ENCODE measurements at places on chromosomes 7 and 10. TPM values are rescaled to one million over a fixed set of nuclear protein-coding genes. Genes with fewer than 3 reads are reported as not detected.

GRCh38 chr7:111771638-111772037 is 209.3 kb upstream of the IMMP2L start:
- no peak overlapping the region for H3K4me3 ChIP-seq
- H3K36me3 ChIP-seq: no peaks in the 10 kb centered on the region
- no peak for DNase-seq
- no peak overlapping the region for H3K27ac ChIP-seq
- no peaks in the 10 kb centered on the region for H3K4me1 ChIP-seq
- no peaks in the 10 kb centered on the region for H3K27me3 ChIP-seq

DNA sequence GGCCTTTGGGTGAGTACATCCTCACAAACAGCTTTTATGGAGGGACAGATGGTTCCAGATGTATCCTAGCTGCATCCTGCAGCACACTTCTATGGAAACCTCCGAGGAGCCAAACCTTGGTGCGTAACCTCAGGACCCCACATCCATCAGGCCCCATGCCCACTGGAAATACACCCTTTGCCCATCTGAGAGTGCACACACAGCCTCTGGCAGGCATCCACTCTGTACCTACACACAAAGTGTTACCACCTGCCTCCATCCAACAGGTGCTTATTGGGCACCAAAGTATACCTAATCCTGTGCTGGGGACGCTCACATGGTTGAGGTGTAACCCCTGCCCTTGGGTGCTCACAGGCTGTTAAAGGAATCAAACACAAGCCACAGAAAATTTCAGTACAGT is 117.9 kb downstream of the ADCY1 start:
- no peak for DNase-seq
- no peaks in the 10 kb centered on the region for H3K27me3 ChIP-seq
- no peak overlapping the region for H3K4me3 ChIP-seq
- no peak overlapping the region for H3K27ac ChIP-seq
- H3K36me3 ChIP-seq: no peaks in the 10 kb centered on the region

DNA sequence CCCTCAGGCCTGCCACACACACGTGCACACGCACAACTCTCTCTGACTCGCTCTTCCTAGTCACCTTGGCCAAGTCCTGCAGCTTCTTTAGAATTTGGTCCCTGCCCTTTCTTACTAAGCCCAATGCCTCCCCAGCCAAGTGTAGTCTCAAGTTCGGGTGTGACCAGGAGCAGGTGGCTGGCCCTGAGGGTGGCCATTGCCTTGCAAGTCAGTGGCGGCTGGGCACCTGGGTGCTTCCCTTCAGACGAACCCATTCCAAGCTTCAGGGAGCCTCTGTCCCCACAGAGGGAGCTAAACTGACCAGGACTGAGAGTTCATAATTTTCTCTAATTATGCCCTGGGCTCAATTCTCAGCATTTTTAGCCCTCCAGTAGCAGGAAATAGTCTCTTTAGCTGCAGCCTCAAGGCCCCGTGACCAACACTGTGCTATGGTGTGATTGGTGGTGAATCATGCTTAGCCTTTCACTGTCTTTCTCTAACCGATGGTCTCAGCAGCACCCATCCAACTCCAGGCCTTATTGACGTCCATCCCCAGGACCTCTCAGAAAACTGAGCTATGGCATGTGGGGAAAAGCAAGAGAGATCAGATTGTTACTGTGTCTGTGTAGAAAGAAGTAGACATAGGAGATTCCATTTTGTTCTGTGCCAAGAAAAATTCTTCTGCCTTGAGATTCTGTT is 34.7 kb upstream of the FXYD4 start:
- H3K4me3 ChIP-seq: no peak overlapping the region
- no peak for DNase-seq
- no peaks in the 10 kb centered on the region for H3K4me1 ChIP-seq

DNA sequence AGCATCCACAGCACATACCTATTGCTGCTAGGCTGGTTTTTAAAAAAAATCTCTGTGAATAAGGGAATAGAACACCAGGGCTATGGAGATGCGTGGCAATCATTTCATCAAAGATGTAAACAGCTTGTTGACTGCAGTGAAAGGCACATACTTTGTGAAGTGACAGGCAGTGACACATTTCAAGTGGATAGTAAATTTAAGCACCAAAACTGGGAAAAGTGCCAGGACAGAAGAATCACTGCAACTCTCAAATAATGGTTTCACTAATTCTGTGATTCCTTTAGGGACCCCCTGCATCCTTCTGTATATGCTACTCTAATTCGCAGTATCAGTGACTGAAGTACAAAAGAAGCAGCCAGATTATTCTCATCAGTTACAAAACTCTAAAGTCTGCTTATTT is 145.2 kb upstream of the KLF14 start:
- H3K4me3 ChIP-seq: no peak overlapping the region
- H3K4me1 ChIP-seq: peaks cover 5% of the 10 kb centered on the region
- no peak overlapping the region for H3K27ac ChIP-seq
- no peak for DNase-seq

GRCh38 chr7:134372858-134373257 is 56.1 kb upstream of the SLC35B4 start:
- no peak for DNase-seq
- no peak overlapping the region for H3K27ac ChIP-seq
- H3K27me3 ChIP-seq: no peaks in the 10 kb centered on the region

- no peaks in the 10 kb centered on the region for H3K27me3 ChIP-seq
- no peak overlapping the region for H3K4me3 ChIP-seq
- no peak overlapping the region for H3K27ac ChIP-seq
- H3K36me3 ChIP-seq: no peaks in the 10 kb centered on the region
- H3K4me1 ChIP-seq: no peaks in the 10 kb centered on the region
Measured at GRCh38 chr7:142088022-142088714, 23.4 kb upstream of the MGAM2 start.

DNA sequence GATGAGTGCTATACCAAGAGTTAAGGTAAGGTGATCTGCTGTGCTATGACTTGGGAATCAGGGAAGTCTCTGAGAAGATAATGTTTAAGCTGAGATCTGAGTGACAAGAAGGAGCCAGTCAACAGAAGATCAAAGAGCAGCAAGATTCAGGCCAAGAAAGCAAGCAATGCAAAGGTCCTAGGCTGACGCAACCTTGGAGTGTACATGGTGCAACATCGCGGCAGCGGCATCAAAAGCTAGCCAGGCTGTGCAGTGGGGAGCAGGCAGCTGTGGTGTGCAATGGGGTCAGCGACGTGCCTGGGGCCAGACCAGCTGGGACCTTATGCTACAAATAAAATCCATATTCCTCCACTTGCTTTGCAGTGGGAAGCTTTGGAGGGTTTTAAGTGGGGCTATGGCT is 324.1 kb downstream of the LRMDA start:
- no peaks in the 10 kb centered on the region for H3K36me3 ChIP-seq
- no peak for DNase-seq
- no peaks in the 10 kb centered on the region for H3K27me3 ChIP-seq
- no peak overlapping the region for H3K4me3 ChIP-seq
- no peaks in the 10 kb centered on the region for H3K4me1 ChIP-seq
- H3K27ac ChIP-seq: no peak overlapping the region

GRCh38 chr7:136386876-136387275 is 409.7 kb upstream of the MTPN start:
- no peak overlapping the region for H3K4me3 ChIP-seq
- H3K27me3 ChIP-seq: no peaks in the 10 kb centered on the region
- no peak overlapping the region for H3K27ac ChIP-seq
- H3K36me3 ChIP-seq: no peaks in the 10 kb centered on the region
- no peaks in the 10 kb centered on the region for H3K4me1 ChIP-seq
- no peak for DNase-seq

- H3K4me1 ChIP-seq: no peaks in the 10 kb centered on the region
- no peak overlapping the region for H3K27ac ChIP-seq
- DNase-seq: no peak
- H3K4me3 ChIP-seq: no peak overlapping the region
Measured at GRCh38 chr10:71338728-71339495, 19.9 kb downstream of the SLC29A3 start.

- no peaks in the 10 kb centered on the region for H3K27me3 ChIP-seq
- no peak overlapping the region for H3K4me3 ChIP-seq
- no peak overlapping the region for H3K27ac ChIP-seq
- no peaks in the 10 kb centered on the region for H3K4me1 ChIP-seq
- peak; percentile 20 for DNase-seq
Measured at GRCh38 chr10:16853201-16853600, 36.0 kb upstream of the RSU1 start.

GRCh38 chr10:44818701-44819127 is 92.4 kb upstream of the TMEM72 start:
- no peaks in the 10 kb centered on the region for H3K36me3 ChIP-seq
- peaks cover 2% of the 10 kb centered on the region for H3K27me3 ChIP-seq
- H3K4me3 ChIP-seq: no peak overlapping the region
- H3K27ac ChIP-seq: no peak overlapping the region

GRCh38 chr10:106768204-106768603 is 396.3 kb downstream of the SORCS1 start:
- no peaks in the 10 kb centered on the region for H3K27me3 ChIP-seq
- no peak overlapping the region for H3K27ac ChIP-seq
- H3K4me1 ChIP-seq: no peaks in the 10 kb centered on the region
- no peak for DNase-seq

DNA sequence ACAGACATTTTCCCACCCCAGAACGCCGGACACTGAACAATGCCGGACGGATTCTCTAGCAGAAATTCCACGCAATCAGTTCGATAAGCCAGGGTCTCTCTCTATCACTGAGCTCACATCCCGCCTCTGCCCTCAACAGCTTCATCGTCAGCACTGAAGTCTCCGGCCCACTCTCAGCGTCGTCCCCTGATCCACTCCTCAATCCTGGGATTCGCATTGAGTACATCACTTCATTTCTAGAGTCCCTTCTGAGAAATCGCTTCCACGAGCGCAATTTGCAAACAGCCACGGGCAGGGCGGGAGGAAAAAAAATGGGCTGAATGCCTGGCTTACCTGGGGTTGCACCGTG is 365 bp downstream of the YME1L1 start:
- H3K4me1 ChIP-seq: peaks cover 7% of the 10 kb centered on the region
- H3K36me3 ChIP-seq: peaks cover 6% of the 10 kb centered on the region
- H3K27ac ChIP-seq: peak overlapping the region; percentile 99
- H3K4me3 ChIP-seq: peak overlapping the region; percentile 84
- H3K27me3 ChIP-seq: no peaks in the 10 kb centered on the region

- H3K27me3 ChIP-seq: no peaks in the 10 kb centered on the region
- peak overlapping the region; percentile 88 for H3K27ac ChIP-seq
- H3K4me1 ChIP-seq: peaks cover 27% of the 10 kb centered on the region
- H3K36me3 ChIP-seq: peaks cover 9% of the 10 kb centered on the region
Measured at GRCh38 chr10:45000138-45000751, 478 bp upstream of the ZNF22 start.

DNA sequence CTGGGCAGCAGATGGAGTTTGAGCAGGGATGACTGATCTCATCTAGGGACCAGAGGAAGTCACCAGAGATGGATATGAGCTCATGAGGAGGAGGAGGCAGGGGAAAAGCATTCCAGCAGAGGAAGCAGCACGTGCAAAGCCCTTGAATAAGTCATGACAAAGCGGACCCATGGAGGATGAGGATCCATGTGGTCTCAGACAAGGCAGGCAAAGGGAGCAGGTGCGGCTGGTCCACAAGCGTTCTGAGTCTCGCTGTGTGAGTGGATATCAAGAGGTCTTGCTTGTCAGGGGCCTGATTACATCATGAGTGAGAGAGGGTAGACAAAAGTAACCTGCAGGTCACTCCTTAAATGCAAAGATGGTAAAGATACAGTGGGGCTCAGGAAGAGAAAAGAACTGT is 307.6 kb downstream of the GRID1 start:
- H3K36me3 ChIP-seq: no peaks in the 10 kb centered on the region
- no peaks in the 10 kb centered on the region for H3K27me3 ChIP-seq
- no peak overlapping the region for H3K27ac ChIP-seq
- DNase-seq: no peak
- no peak overlapping the region for H3K4me3 ChIP-seq
- H3K4me1 ChIP-seq: no peaks in the 10 kb centered on the region

DNA sequence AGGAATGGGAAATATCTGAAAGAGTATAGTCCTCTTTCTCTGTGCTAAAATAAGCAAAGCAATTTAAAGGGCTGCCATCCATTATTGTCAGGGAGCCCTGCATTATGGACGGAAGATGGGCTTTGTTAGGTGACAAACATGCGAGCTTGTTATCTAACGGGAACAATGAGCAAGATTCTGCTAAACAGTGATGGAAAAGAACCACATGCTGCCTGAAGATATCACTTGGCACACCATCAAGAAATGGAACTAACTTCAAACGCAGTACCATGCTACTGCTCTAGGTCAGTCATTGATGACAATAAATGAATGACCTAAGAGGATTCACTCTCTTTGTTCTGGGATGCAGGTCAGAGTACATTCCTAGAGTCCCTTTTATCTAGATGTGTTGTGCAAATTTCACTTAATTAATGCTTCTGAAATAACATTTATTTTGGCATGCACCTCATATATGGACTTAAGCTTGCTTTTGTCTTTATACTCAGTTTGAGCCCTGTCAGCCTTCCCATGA is 175.7 kb upstream of the PTN start:
- no peak overlapping the region for H3K27ac ChIP-seq
- no peak for DNase-seq
- no peaks in the 10 kb centered on the region for H3K27me3 ChIP-seq
- H3K4me3 ChIP-seq: no peak overlapping the region

GRCh38 chr10:45433716-45434469 is 59.9 kb downstream of the ALOX5 start:
- no peak for DNase-seq
- H3K36me3 ChIP-seq: no peaks in the 10 kb centered on the region
- no peaks in the 10 kb centered on the region for H3K27me3 ChIP-seq
- H3K27ac ChIP-seq: peak overlapping the region; percentile 61
- H3K4me1 ChIP-seq: peaks cover 15% of the 10 kb centered on the region

- H3K27ac ChIP-seq: no peak overlapping the region
- no peaks in the 10 kb centered on the region for H3K4me1 ChIP-seq
- no peaks in the 10 kb centered on the region for H3K27me3 ChIP-seq
Measured at GRCh38 chr10:76089556-76090180, 658.2 kb downstream of the LRMDA start.

GRCh38 chr7:17471325-17471724 is 172.9 kb downstream of the AHR start:
- no peaks in the 10 kb centered on the region for H3K36me3 ChIP-seq
- no peak overlapping the region for H3K4me3 ChIP-seq
- DNase-seq: no peak
- no peaks in the 10 kb centered on the region for H3K4me1 ChIP-seq
- no peaks in the 10 kb centered on the region for H3K27me3 ChIP-seq

- no peak for DNase-seq
- no peak overlapping the region for H3K4me3 ChIP-seq
- H3K4me1 ChIP-seq: no peaks in the 10 kb centered on the region
- H3K27me3 ChIP-seq: no peaks in the 10 kb centered on the region
- H3K36me3 ChIP-seq: no peaks in the 10 kb centered on the region
Measured at GRCh38 chr7:151903249-151904032, 26.5 kb upstream of the PRKAG2 start.

- no peak overlapping the region for H3K4me3 ChIP-seq
- H3K4me1 ChIP-seq: no peaks in the 10 kb centered on the region
- peaks cover 67% of the 10 kb centered on the region for H3K36me3 ChIP-seq
- H3K27me3 ChIP-seq: no peaks in the 10 kb centered on the region
- DNase-seq: no peak
Measured at GRCh38 chr10:1128649-1129048, 72.5 kb downstream of the WDR37 start.

The SPACDR gene
- 0.76 TPM for total RNA-seq

The SLC29A4 gene
- total RNA-seq: 0.38 TPM

The ITGA8 gene
- 1.3 TPM for total RNA-seq

The GATA3 gene
- 6.5 TPM for total RNA-seq

The NME8 gene
- total RNA-seq: 1.0 TPM

The TAS2R41 gene
- total RNA-seq: 0.24 TPM

The SPDYE11 gene
- total RNA-seq: not detected

The CYP17A1 gene
- 0.14 TPM for total RNA-seq

The COL17A1 gene
- 75.3 TPM for total RNA-seq

The BTBD16 gene
- 0.14 TPM for total RNA-seq

The NEURL1 gene
- 1.6 TPM for total RNA-seq

The KLF14 gene
- 0.05 TPM for total RNA-seq

The CPA5 gene
- 17.2 TPM for total RNA-seq

The EN2 gene
- under 0.01 TPM for total RNA-seq

The KIAA1217 gene
- 9.7 TPM for total RNA-seq

The SDHAF3 gene
- total RNA-seq: 23.9 TPM

The CALML3 gene
- total RNA-seq: 144 TPM

The OR6V1 gene
- not detected for total RNA-seq

Data from thymus (tissue), 14 donors.